H9 (cell line): ENCODE measurements at places on chromosomes 4 and X. TPM values are rescaled to one million over a fixed set of nuclear protein-coding genes. Genes with fewer than 3 reads are reported as not detected.

GRCh38 chrX:80573275-80573674 lies 153.0 kb downstream of the TENT5D start:
- DNase-seq: no peak

DNA sequence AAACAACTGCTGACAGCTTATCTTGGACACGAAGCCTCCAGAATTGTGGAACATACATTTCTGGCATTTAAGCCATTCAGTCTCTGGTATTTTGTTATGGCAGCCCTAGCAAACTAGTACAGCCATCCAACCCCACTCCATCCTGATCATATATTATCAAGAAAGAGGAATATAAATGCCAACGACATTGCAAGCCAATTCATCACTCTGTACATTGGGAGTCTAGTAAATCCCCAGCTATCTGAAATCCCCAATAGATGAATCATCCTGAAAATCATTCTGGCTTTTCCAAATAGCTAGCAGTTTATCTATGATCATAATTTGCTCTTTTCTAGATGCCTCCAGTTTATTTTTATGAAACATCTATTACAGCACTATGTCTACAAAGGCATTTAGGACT lies 41.1 kb downstream of the FRMD7 start:
- DNase-seq: no peak

DNA sequence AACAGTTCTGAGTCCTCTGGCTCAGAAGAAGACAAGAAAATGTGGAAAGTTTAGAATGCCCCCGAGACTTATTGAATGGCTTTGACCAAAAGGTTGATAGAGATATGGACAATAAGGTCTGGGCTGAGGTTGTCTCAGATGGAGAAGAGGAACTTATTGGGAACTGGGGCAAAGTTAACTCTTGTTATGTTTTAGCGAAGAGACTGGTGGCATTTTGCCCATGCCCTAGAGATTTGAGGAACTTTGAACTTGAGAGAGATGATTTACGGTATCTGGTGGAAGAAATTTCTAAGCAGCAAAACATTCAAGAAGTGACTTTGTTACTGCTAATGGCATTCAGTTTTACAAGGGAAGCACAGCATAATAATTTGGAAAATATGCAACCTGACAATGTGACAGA lies 1549.3 kb upstream of the ADGRL3 start:
- DNase-seq: no peak

GRCh38 chr4:41718907-41719306 lies 29.6 kb downstream of the PHOX2B start:
- no peak for DNase-seq

GRCh38 chrX:136768469-136769084 lies 12.2 kb downstream of the ARHGEF6 start:
- peak; percentile 37 for DNase-seq

GRCh38 chrX:1223242-1223600 lies 10.8 kb upstream of the CRLF2 start:
- no peak for DNase-seq

GRCh38 chr4:42416017-42416416 lies 18.7 kb downstream of the SHISA3 start:
- no peak for DNase-seq

- DNase-seq: no peak
Measured at GRCh38 chr4:183455431-183456195, 11.2 kb downstream of the CDKN2AIP start.

DNA sequence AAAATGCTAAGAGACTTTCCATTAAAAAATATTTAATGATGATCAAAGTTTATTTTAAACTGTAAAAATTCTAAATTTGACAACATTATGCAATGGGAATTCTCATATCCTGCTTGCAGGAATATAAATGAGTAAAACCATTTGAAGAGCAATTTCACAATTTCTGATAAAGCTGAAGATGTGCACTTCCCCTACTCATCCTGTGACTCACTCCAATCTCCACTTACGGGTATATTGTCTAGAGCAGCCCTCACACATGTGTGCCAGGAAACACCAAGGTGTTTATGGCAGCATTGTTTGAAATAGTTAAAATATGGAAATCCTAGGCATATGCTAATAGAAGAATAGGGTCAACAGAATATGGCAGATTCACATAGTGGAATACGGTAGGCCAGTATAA lies 158.4 kb downstream of the PDHA2 start:
- no peak for DNase-seq

- peak; percentile 75 for DNase-seq
Measured at GRCh38 chr4:48268956-48269860, at the start of gene TEC. Gene TEC (minus strand): TSS chr4:48269838. CDS start chr4:48228614, 41,224 bp downstream.

DNA sequence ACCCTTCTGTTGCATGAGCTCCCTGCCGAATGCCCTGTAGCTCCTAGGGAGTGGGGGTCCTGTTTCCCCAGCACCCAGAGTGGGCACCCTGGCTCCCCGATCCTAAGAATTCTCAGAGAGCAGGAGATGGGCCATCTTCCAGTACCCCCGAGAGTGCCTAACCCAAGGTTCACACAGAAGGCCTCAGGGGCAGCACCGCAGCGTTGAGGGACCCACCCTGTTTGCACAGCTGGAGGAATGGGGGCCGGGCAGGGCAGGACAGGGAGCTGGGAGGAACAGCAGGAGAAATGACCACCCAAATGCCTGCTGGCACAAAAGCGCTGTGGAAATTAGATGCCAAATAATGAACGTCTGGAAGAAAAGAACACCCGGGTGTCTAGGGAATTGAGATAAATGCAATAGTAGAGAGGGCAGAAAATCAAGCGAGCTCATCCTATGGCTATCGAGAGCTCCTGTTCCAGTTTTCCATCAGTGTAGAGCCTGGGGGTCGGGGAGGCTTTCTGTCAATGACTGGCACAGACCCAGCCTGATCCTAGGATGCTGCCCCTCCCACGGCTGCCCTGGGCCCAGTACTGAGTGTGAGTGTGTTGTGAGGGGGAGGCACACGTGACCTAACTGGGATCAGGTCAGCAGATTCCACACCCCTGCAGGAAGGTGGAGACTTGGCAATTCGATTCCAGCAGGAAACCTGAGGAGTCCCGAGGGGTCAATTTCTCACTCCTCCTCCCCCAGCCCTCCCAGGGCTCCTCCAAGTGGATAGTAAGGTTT lies 25.7 kb downstream of the SEPTIN6 start:
- no peak for DNase-seq

- DNase-seq: no peak
Measured at GRCh38 chr4:151315212-151315886, 10.1 kb downstream of the SH3D19 start.

DNA sequence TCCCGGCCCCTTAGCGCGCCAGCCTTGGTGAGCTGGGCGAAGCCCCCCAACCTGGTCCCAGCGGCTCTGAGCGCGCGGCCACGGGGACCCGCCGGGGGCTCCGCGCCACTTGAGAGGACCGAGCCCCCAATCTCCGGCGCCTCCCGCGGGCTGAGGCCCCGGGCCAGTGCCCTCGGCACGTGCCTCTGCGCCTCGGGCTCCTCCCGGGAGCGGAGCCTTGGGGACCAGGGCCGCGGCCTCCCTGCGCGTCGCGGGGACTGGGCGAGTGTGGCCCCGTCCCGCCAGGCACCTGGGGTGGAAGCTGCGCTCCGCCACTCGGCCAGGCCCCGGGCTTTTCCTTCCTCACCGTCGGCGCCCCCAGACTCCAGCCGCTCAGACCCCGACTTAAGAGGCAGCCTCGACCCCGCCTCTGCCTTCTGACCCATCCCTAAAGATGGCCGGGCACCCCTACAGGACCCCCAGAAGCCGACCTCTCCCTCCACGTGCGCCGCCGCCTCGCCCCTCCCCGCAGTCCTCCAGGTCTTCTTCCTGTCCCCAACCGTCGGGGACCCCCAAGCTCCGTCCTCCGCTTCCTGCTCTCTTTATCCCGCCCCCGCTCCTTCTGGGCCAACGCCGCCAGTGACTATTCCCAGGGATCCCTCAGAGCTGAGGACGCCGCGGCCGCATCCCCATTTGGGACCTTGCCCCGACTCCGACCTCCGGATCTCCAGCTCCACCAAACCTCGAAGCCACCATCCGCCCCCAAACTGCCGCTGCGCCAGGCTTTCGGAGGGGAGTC lies 752 bp downstream of the ERAS start:
- DNase-seq: peak; percentile 41

DNA sequence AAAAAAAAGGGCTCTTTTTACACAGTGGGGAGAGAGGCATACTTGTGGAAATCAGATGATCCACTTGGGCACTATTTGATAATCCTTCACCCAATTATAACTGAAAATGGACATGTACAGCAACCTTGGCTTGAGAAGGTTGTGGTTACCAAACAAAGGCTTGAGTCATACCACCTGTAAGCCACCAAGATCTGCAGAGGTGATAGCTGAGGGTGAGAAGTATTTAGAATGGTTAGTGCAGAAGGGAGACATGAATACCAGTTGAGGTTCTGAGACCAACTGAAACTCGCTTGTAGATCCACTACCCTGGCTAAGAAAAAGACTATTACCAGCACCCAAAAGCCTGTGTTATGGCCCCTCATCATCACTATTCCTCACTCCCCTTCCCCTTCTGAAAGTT lies 614.0 kb downstream of the STIM2 start:
- DNase-seq: no peak

DNA sequence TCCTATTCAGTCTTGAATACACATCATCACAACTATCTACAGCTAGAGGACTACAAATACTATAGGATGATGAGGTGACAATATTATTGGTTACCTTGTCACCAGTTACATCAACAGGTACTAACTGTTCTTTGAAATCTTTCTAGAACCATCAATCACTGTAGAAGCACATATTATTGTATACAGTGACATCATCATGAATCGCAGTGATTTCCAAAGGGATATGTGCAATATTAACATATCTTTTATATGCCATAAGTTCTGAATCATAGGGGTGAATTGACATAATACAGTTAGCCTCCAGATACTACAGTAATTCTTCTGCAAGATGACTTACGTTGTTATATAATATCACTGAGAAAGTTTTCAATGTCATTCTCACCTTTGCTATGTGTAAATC lies 105.2 kb upstream of the HPGD start:
- DNase-seq: no peak

GRCh38 chr4:95549246-95550114 lies 707 bp upstream of the UNC5C start:
- DNase-seq: peak; percentile 65

DNA sequence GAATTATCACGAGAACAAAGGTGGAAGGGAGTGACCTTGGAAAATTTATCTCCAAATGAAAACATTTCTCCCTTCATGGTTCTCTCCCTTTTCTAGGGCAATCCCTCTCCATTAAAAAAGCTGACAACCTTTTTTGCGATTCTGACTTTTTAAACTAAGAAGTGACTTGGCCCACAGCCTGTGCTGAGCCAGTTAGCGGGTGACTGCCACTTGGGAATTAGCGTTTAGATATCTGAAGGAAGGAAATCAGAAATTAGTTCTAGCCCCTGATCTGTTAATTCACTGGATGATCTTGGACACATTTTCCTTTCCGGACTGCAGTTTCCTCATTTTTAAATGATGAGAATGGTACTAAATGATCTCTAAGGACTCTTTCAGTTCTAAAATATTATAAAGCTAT lies 245.0 kb downstream of the FBXO8 start:
- no peak for DNase-seq

- DNase-seq: no peak
Measured at GRCh38 chrX:123976706-123977316, 15.3 kb downstream of the STAG2 start.

GRCh38 chr4:41611881-41612871 lies 74.2 kb downstream of the LIMCH1 start:
- DNase-seq: peak; percentile 36

DNA sequence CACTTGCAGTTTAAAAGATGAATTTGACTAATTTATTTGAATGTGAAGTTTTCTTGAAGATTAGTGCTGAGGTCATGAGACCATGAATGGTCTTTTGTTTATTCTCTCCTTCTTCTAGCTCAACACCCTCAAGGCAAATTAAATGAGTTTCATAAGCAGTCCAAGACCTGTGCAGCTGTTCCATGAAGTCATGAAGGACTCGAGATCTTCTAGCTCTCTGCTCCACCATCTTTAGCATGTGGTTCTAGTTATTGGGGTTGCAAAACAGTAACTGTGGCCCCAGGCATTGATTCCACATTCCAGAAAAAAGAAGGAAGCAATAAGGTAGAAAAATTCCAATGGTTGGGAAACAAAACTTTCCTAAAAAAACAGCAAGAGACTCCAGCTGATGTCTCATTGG lies 84.2 kb upstream of the HS3ST1 start:
- no peak for DNase-seq

GRCh38 chr4:94636004-94636403 lies 121.8 kb upstream of the BMPR1B start:
- DNase-seq: no peak

DNA sequence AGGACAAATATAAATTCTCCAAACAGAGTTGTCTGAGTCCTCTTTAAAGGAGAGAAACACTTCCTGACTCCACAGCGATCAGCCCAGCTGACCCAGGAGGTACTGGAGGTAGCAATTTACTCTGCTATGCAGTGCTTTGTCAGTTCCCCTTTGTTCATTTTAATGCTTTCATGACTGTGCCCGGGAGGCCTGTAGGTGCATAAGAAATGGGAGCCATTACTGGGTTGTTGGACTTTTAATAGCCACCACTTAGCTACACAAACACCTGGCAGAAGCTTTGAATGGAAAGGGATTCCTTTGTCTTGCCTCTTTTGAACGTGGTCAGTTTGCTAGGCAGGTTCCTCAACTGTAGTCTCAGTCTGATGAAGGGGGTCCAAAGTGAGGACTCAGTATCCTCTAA lies 59.0 kb upstream of the AFF2 start:
- peak; percentile 72 for DNase-seq

GRCh38 chrX:17732138-17732783 lies 5.0 kb upstream of the SCML1 start:
- no peak for DNase-seq

- DNase-seq: no peak
Measured at GRCh38 chr4:101600287-101600686, 190.2 kb upstream of the BANK1 start.

GRCh38 chr4:96056346-96056934 lies 216.5 kb downstream of the PDHA2 start:
- no peak for DNase-seq

DNA sequence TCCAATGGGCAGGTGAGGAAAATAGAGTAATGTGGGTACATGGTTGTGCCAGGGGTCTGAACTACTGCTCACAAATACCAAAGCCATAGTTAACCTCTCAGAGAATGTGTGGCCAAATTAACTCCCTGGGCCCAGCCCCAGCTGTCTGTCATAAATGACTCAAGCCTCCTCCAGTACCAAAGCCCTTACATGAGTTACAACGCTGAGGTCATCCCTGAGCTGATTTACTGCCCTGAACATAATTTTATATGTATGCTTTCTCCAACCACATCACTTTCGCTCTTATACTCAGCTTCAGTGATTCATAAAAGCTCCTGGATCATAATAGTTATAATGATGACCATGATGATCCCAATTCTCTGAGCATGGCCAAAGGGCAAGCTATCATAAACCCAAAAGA lies 283.9 kb downstream of the NKX6-1 start:
- DNase-seq: no peak

Gene ABCG2
- 1.5 and 1.7 TPM in 2 replicates for total RNA-seq

Gene RAP1GDS1
- total RNA-seq: 25.1 and 25.2 TPM in 2 replicates

Gene TLR6
- total RNA-seq: 0.07 and 0.11 TPM in 2 replicates

Gene PDS5A
- 65.0 and 65.4 TPM in 2 replicates for total RNA-seq

Gene FAM9B
- total RNA-seq: not detected in 2 replicates

Gene INPP4B
- total RNA-seq: 0.07 TPM in 2 replicates

Gene PRKG2
- total RNA-seq: 1.6 and 1.9 TPM in 2 replicates

Gene LUZP4
- total RNA-seq: not detected in 2 replicates

Gene HTN3
- total RNA-seq: not detected in 2 replicates

Gene NALF2
- 9.7 and 11.2 TPM in 2 replicates for total RNA-seq

Gene NIPAL1
- total RNA-seq: 13.1 and 16.9 TPM in 2 replicates

Gene CFP
- total RNA-seq: 2.3 and 2.8 TPM in 2 replicates

Gene GPR119
- not detected in 2 replicates for total RNA-seq
